ENCODE measurements at places on chromosomes 4 and X. TPM values are rescaled to one million over a fixed set of nuclear protein-coding genes. Genes with fewer than 3 reads are reported as not detected.

UTP14A gene
- 11.3 TPM for total RNA-seq

DCK gene
- total RNA-seq = 19.8 TPM

DNA sequence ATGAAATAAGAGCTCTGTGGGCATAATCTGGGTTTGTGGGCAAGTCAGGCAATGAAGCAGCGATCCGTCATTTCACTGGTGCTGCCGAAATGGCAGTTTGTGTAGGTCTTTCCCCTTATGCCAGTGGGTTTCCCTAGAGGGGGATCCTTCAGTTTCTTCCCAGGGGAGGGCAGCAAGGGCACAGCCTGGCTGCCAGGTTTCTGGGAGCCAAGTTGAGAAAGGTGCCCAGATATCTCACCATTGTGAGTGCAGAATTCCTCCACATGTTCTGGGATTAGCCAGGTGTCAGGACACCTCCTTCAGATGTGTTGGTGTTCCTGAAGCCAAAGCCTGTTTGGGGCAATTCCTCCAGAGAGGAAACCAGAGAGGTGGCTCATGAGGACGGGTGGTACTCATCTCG is 28.0 kb downstream of the MSX1 start:
- no peak overlapping the region for H3K27ac ChIP-seq
- DNase-seq = no peak
- H3K4me1 ChIP-seq = no peaks in the 10 kb centered on the region
- no peaks in the 10 kb centered on the region for H3K27me3 ChIP-seq

GRCh38 chr4:121776610-121777401 is 11.8 kb upstream of the SMIM43 start:
- no peak overlapping the region for H3K4me3 ChIP-seq
- H3K27ac ChIP-seq = no peak overlapping the region
- peaks cover 11% of the 10 kb centered on the region for H3K4me1 ChIP-seq
- DNase-seq = no peak
- H3K36me3 ChIP-seq = no peaks in the 10 kb centered on the region

DNA sequence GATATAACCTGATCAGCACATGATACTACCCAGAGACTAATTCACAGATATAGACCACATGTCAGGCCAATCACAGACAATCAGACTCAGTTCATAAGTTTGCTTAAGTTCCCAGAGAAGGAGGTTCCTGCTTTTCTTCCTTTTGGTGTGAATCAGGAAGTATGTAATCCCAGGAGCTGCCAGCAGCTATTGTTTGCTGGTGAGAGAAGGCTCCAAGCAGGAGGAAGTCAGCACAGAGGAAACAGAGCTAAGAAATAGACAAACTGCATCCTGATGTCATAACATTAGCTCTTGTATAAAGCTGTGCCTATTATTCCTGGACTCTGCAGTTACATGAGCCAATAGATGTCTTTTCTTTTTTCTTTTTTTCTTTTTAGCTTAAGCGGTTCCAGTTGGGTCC is 50.9 kb downstream of the UCHL1 start:
- H3K27ac ChIP-seq = no peak overlapping the region
- no peaks in the 10 kb centered on the region for H3K36me3 ChIP-seq
- H3K4me3 ChIP-seq = no peak overlapping the region
- H3K4me1 ChIP-seq = no peaks in the 10 kb centered on the region
- no peaks in the 10 kb centered on the region for H3K27me3 ChIP-seq

DNA sequence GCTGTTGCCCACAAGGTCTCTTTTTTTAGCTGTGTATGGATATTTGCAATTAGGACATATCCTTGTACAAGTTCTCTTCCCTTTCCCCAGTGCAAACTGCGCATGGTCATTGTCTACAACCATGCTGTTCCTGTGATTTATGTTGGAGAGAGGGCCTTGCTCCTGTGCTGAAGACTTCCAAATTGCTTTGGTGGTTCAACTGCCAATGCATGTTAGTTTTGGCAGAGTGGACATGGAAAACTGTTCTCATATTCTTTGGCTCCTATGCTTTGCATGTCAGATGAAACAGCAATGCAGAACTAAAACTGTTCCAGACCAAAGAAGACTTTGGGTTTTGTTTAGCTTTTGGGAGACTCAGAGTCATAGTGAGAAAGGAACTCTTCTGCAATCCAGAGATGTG is 148.8 kb upstream of the EDNRA start:
- no peaks in the 10 kb centered on the region for H3K4me1 ChIP-seq
- H3K36me3 ChIP-seq = no peaks in the 10 kb centered on the region
- no peaks in the 10 kb centered on the region for H3K27me3 ChIP-seq
- H3K27ac ChIP-seq = no peak overlapping the region
- H3K4me3 ChIP-seq = no peak overlapping the region

DNA sequence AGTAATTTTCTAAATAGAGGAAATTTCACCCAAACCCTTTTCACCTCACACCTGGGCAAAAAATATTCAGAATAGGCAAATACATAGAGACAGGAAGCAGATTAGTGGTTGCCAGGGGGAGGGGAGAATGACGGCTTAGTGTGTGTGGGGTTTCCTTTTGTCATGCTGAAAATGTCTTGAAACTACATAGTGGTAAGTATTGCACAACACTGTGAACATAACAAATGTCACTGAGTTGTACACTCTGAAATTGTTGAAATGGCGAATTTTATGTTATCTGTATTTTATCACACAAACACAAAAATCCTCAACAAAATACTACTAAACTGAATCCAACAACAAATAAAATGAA is 60.7 kb upstream of the PLAC1 start:
- no peaks in the 10 kb centered on the region for H3K4me1 ChIP-seq
- peak; percentile 24 for DNase-seq
- no peaks in the 10 kb centered on the region for H3K27me3 ChIP-seq
- H3K27ac ChIP-seq = no peak overlapping the region
- no peak overlapping the region for H3K4me3 ChIP-seq

DNA sequence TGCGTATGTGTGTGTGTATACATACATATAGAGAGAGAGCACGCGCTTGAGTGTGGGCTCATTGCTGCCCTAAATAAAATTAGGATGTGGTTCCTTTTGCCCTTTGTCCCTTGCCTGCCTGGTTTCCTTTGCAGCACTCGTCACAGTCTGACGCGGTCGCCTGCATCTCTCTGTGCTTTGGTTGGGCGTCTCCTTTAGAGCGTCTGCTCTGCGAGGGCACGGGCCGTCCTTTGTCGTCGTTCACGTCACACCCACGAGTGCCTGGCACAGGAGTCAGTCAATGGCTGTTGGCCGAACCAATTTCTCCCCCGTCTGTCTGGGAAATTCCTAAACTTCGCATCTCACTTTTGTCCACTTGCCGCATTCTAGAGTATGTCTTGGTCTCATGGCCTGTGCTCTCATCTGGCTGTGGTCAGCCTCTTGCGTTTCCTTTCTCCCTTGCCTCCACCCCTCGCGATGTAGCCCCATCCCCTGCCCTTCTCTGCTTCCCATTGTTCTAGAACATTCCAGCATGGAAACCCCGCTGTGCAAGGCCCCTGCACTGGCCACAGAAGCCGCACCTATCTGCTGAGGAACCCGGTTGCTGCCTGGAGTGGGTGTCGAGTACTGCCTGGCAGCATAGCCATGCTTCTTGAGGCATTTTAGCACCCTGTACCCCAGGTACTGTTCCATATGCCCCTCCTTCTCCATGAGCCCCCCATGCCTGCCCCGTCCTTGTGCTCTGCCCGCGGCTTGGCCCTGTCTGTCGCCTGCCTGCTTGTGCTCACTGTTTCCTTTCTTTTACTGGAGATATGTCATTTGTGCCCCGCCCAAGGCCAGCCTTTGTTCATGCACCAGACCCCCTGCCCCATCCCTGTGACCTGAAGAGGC is 8.0 kb downstream of the MAEA start:
- H3K27ac ChIP-seq = no peak overlapping the region
- DNase-seq = no peak
- no peaks in the 10 kb centered on the region for H3K27me3 ChIP-seq
- no peak overlapping the region for H3K4me3 ChIP-seq
- no peaks in the 10 kb centered on the region for H3K4me1 ChIP-seq

TRIM75 gene
- total RNA-seq = not detected

UCP1 gene
- not detected for total RNA-seq

- no peaks in the 10 kb centered on the region for H3K36me3 ChIP-seq
- no peaks in the 10 kb centered on the region for H3K27me3 ChIP-seq
- no peaks in the 10 kb centered on the region for H3K4me1 ChIP-seq
- no peak for DNase-seq
- no peak overlapping the region for H3K4me3 ChIP-seq
Observed at GRCh38 chrX:153636716-153637115, 10.3 kb upstream of the DUSP9 start.

DNA sequence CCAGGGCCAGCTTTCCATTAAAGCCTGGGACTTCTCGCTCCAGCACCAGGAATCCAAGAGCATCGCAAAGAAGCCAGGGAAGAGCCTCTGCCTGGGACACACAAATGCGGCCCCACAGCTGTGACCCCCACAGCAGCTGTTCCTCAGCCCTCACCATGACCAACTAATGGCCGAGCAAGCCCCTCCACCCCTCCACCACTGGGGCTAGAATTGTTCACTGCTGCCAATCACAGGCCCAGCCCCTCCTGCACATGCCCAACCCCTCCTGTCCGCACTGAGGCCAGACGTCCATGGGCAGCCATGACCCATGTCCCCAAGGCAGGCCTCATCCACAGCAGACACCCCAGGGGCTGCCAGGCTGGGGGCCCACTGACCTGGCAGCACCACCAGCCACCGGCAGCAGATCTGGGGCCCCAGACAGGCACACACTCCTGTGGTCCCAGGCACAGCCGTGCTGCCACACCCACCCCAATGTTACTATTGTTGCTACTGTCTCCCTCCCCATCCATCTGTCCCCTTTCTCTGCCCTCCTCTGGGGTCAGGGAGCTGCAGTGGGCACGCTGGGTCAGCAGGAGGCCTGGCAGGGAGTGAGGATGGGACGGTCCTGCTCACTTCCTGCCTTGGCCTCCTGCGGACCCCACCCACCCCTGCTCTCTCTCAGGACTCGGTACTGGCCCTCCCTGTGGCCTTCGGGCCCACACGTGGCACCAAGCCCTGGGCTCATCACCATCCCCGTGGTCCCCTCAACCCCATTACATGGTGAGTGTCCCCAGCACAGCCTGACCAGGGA is 56.0 kb downstream of the ZFYVE28 start:
- no peak overlapping the region for H3K4me3 ChIP-seq
- peaks cover 12% of the 10 kb centered on the region for H3K4me1 ChIP-seq
- H3K36me3 ChIP-seq = no peaks in the 10 kb centered on the region
- no peak overlapping the region for H3K27ac ChIP-seq
- no peaks in the 10 kb centered on the region for H3K27me3 ChIP-seq

- no peak overlapping the region for H3K27ac ChIP-seq
- H3K4me3 ChIP-seq = no peak overlapping the region
- no peaks in the 10 kb centered on the region for H3K36me3 ChIP-seq
- H3K27me3 ChIP-seq = no peaks in the 10 kb centered on the region
- DNase-seq = no peak
Observed at GRCh38 chrX:45900766-45901615, 644.2 kb downstream of the ZNF674 start.

- no peak overlapping the region for H3K27ac ChIP-seq
- H3K4me3 ChIP-seq = no peak overlapping the region
- no peak for DNase-seq
- H3K4me1 ChIP-seq = no peaks in the 10 kb centered on the region
- H3K27me3 ChIP-seq = no peaks in the 10 kb centered on the region
Observed at GRCh38 chrX:427812-428725, 41.4 kb upstream of the PPP2R3B start.

TIMM17B gene
- 45.1 TPM for total RNA-seq

NUP62CL gene
- total RNA-seq = 1.6 TPM

DNA sequence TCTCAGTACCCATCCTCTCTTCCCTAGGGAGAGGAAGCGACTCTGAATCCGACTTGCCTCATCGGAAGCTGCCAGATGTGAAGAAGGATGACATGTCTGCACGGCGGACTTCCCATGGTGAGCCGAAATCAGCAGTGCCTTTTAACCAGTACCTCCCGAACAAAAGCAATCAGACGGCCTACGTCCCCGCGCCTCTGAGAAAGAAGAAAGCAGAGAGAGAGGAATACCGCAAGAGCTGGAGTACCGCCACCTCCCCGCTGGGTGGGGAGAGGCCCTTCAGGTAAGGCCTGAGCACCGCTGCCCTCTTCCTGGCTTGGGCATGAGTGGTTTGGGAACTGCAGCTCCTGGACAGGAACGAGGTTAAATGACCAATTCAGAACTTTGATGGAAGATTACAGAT is 81.2 kb downstream of the LIMCH1 start:
- H3K36me3 ChIP-seq = no peaks in the 10 kb centered on the region
- no peaks in the 10 kb centered on the region for H3K4me1 ChIP-seq
- H3K27me3 ChIP-seq = no peaks in the 10 kb centered on the region
- H3K4me3 ChIP-seq = no peak overlapping the region

- no peak overlapping the region for H3K27ac ChIP-seq
- DNase-seq = no peak
- peaks cover 9% of the 10 kb centered on the region for H3K4me1 ChIP-seq
Observed at GRCh38 chr4:153232768-153233167, 28.5 kb downstream of the TRIM2 start.

DNA sequence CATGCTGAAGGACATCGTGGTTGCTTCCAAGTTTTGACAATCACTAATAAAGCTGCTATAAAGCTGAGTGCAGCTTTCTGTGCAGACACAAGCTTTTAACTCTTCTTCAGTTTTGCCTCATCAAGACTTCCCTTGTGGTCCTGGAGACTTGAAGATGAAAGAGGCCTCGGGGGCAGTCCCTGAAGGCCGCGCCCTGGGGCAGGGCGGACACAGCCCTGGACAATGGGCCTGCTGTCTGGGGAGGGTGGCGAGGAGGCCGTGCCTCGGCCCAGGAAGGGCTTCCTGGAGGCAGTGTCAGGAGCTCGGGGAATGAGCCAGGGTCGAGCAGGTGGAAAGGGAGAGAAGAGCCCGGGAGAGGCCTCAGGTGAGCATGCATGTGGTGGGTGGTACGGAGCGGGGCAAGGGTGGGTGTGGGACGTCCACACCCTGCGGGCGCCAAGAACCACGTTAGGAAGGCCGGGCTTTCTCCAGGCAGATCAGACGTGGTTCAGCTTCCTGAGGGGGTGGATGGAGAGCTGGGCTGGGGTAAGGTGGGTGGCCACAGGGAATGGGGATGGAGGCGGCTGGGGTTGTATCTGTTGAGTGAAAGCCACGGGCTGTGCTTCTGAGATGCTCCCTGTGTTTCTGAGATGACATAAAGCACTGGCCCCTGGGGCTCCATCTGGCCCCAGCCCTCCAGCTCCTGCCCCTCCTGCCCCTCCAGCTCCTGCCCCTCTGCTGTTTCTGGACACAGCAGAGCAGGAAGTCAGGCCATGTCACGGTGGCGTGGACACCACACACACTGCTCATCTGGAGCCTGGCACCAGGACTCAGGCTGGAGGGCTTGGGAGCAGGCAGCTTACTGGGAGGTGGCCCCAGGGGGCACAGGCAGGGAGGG is 21.5 kb downstream of the ADRA2C start:
- H3K36me3 ChIP-seq = no peaks in the 10 kb centered on the region
- no peak overlapping the region for H3K27ac ChIP-seq
- H3K4me1 ChIP-seq = no peaks in the 10 kb centered on the region
- H3K4me3 ChIP-seq = no peak overlapping the region
- DNase-seq = no peak

- no peaks in the 10 kb centered on the region for H3K27me3 ChIP-seq
- H3K27ac ChIP-seq = no peak overlapping the region
- H3K4me1 ChIP-seq = no peaks in the 10 kb centered on the region
- no peak overlapping the region for H3K4me3 ChIP-seq
Observed at GRCh38 chrX:95762716-95763115, 921.9 kb upstream of the DIAPH2 start.

- DNase-seq = no peak
- no peaks in the 10 kb centered on the region for H3K27me3 ChIP-seq
- H3K4me1 ChIP-seq = peaks cover 25% of the 10 kb centered on the region
- H3K36me3 ChIP-seq = no peaks in the 10 kb centered on the region
Observed at GRCh38 chrX:123983240-123983639, 21.7 kb downstream of the STAG2 start.

All from naive thymus-derived CD4-positive, alpha-beta T cell (primary cell).